ENCODE measurements at places on chromosomes 16 and 17.

- no peak for DNase-seq
Measured at GRCh38 chr17:77857613-77858012, 100.9 kb upstream of the TNRC6C start.

GRCh38 chr16:65079549-65079948 is 42.3 kb downstream of the CDH11 start:
- no peak for DNase-seq

- no peak for DNase-seq
Measured at GRCh38 chr17:50918933-50919296, 52.8 kb upstream of the TOB1 start.

DNA sequence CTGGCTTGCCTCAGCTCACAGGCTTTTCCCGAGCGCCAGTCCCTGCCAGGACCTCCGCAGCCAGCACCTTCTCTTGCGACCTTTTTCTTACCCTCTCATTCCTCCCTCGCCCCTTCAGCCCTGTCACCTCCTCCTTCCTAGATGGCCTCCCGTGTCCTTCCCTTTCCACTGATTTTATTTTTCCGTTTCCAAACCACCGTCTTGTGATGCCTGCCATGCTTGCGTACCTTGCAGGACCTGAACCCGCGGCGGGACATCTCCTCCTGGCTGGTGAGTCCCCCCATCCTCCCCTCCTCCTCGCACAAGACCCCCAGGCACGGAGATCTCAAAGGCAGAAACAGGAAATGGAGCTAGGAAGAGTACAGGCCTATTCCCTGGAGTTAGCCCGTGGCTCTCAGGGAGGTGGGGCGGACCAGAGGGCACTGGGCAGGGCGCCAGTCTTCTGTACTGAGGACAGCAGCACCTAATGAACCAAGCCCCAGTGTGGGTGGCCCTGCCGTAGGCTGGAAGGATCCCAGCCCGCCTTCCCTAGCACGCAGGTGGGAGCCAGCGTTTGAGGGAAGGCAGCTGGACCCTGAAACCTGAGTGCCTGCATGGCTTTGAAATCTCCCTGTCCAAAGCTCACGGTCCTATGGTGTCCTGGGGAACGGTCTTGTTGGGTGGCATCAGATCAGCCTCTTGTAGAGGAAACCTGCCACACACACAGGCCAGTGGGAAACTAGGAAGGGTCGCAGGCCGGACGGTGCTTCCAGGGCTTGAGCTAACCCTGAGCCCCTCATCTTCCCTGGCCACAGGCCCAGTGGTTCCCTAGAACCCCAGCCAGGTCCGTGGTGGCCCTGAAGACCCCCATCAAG is 612 bp downstream of the CISD3 start:
- peak; percentile 51 for DNase-seq

DNA sequence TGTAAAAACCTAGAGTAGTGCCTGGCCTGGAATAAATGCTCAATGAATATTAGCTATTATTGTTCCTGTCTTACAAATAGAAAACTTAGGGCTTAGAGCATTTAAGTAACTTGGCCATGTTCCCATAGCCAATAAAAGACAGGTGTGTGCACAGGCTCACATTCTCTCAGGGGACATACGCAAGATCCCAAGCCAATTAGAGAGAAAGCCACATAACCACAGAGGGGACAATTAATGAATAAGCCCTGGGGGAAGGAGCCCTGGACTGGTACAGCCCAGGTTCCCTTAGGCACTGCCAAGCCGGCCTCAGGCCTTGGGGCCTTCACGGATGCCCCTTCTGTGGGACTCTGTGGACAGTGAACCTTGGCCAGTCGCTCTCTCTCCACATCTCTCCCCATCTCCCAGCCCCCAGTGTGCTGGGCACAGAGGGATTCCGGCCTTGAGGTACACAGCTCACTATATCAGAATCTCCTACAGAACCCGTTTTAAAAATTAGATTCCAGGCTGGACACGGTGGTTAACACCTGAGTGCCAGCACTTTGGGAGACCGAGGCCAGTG is 27.3 kb upstream of the ABCC12 start:
- no peak for DNase-seq

DNA sequence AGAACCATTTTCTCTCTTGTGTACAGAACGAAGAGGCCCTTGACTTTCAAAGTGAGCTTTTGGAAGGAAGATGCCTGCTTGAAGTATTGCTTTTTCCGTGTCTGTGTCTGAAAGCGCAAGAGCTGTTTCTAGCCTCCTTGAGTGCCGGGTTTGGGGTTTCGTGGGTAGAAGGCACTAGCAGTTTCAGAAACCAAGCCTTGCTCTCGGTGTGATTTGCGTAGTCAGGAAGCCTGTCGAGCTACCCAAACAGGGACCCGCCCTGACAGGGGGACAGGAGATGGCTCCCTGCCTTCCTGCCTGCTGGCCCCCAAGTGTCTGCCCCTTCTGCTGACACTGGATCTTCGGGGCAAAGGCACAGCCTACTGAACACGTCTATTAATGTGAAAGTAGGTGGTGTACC is 322.0 kb downstream of the MAF start:
- no peak for DNase-seq

DNA sequence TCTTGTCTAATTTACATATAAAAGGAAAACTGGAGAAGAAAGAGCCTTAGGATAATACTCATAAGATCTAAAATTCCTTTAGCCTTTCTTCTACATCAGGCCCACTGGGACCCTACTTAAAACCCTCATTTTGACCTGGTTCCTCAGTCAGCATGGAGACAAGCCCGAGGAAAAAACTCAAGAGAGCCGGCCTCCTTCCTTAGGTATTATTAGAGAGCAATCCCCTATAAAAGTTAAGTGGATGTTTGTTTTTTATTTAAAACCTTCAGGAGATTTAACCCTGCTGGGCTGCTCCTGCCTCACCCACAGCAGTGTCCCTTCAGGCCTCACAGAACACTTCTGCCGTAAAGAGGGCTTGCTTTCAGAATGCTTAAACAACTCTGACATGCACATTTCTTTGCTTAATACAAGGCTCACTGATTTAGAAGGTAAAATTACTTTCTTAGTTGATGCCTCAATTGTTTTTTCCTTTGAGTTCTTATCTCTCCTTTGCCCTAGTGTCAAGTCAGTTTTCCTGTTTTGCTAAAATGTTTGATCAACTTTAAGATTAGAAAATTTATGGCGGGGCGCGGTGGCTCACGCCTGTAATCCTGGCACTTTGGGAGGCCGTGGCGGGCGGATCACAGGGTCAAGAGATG is 145.6 kb upstream of the TBX2 start:
- DNase-seq: peak; percentile 23

DNA sequence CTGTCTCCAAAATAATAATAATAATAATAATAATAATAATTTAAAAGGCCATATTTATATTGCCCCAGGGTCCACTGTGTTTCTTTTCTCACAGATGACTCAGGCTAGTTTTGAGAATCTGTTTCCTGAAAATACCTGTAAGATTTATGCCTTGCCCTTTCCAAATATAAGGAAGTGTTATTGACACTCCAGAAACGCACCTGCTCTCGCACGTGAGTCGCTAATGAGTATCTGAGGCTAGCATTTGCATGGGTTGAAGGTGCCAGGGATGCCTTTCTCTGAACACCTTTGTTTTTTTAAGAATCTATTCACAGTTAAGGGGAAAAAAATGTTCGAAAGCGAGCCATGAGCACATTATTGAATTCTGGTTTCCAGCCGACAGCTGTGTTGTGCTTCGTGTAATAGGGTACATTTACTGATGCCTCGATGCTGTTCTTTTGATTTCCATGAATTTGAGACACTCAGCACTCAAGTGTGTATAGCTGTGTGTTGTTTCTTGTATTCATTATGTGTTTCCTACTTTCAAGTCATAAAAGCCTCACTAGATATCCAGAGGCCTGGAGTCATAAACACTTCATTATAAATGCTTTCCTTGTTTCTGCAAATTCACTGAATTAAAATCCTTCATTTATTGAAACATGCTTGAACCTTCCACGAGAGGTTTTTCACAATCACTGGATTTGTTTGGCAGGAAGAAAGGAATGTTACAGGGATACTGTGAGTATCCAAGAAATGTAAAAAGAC is 45.0 kb upstream of the NOL11 start:
- DNase-seq: no peak

GRCh38 chr17:40833882-40834281 is 11.5 kb upstream of the KRT10 start:
- DNase-seq: no peak

GRCh38 chr17:71032746-71033273 is 863.5 kb downstream of the KCNJ2 start:
- peak; percentile 84 for DNase-seq

- no peak for DNase-seq
Measured at GRCh38 chr16:84730406-84731106, 30.8 kb downstream of the USP10 start.

GRCh38 chr17:57405491-57406072 is 149.3 kb downstream of the MSI2 start:
- peak; percentile 19 for DNase-seq

GRCh38 chr16:66470556-66470955 is 43.5 kb downstream of the BEAN1 start:
- DNase-seq: no peak

GRCh38 chr16:56295059-56295665 is 103.9 kb downstream of the GNAO1 start:
- no peak for DNase-seq

DNA sequence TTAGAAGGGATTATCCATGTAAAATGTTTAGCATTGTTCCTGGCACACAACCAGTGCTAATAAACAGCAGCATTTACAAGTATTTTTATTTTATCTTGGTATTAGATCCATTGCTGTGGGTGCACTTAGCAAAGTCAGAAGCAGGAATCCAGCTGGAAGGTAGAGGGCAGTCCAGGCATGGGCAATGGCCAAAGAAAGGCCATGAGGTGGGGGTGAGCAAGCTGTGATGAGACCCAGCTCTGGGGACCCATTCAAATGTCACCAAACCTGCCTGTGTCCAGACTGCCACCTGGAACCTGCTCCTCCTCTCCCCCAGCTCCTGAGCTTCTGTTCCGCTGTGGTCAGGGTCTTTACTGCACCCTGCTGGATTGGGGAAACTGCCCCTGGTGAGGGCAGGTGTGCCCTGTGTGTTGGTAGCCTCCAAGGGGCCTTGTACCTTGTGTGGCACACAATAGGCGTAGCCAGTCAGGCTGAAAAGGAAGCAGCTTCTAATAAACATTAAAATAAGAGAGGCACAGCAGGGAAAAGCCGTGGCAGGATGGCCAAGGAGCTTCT is 118.0 kb upstream of the CRHR1 start:
- peak; percentile 39 for DNase-seq

DNA sequence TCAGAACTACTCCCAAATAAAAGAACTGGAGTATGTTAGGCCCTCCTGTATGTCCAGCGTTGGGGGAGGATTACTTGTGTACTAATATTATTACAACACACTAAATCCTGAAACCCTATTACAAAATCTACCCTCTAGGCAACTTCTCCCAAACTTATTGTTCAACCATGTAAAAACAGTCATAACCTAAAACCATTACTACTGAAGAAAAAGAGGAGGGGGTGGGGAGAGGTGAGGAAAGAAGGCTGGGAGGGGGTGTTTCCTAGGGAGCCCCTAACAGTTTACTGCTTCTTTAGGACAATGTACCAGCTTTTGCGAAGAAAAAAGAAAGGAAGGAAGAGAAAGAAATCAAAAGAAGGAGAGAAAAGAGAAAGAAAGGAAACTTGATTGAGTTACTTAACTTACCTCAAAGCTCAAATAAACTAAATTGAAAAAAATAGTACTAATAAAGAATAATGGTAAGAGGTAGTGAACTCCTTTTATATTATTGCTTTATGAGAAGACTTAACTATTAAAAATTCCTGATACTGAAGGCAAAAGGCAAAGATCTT is 2.3 kb downstream of the SALL1 start:
- DNase-seq: no peak

DNA sequence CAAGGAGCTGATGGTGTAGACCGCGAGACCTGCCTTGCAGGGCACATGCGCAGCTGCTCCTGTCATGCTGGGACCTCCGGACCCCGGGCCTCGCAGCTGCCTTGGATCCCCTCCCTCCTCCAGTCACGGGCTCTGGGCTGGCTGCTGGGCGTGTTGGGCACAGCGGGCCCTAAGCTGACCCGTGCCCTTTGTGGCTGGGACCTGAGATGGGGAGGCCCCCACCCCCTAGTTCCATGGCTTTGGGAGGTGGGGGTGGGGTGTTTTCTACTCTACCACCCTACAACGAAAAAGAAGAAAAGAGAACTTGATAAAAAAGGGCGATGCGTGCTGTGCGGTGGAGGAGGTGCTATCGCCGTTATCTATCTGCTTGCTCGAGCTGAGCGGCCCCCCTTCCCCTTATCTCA is 14.5 kb downstream of the ZFPM1 start:
- no peak for DNase-seq

DNA sequence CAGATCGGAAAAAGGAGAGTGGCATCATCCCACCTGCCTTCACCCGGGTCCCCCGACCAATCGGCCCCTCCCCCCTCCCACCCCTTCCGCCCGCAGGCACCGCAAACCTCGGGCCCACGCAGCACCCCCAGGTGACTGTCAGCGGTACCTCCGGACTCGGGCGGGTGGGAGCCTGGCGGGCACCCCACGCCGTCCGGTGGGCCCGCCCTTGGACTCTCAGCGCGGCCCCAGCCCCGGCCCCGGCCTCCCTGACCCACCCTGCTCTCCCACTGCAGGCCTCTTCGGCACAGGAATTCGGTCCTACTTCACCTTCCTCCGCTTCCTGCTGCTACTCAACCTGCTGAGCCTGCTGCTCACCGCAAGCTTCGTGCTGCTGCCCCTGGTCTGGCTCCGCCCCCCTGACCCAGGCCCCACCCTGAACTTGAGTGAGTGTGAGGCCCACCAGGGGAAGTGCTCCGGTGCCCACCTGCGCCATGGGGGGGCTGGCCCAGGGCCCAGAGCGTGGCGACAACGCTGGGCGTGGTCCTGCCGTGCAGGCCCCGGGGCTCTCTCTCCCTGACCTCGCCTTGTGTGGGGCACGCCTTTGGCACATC is 1.6 kb downstream of the TMC8 start:
- no peak for DNase-seq

DNA sequence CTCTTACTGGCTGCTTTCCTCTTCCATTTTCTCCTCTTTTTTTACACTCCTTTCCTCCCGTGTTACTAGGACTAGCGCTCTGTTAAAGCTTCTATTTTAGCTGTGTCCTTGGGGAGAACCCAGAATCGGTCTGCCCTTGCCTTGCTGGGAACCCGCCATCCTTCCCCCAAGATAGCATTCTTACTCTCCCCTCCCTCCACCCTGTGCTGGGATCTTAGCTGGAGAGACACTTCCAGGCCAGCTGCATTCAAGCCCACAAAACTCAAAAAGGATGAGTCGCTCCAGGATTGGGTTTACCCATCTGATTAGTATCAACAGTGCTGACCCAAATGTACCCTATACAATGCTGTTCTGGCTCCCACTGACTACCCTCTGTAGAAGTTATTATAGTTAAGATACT is 200.5 kb upstream of the ASIC2 start:
- no peak for DNase-seq
